ENCODE measurements at places on chromosomes 12 and 14. TPM values are rescaled to one million over a fixed set of nuclear protein-coding genes. Genes with fewer than 3 reads are reported as not detected.

DNA sequence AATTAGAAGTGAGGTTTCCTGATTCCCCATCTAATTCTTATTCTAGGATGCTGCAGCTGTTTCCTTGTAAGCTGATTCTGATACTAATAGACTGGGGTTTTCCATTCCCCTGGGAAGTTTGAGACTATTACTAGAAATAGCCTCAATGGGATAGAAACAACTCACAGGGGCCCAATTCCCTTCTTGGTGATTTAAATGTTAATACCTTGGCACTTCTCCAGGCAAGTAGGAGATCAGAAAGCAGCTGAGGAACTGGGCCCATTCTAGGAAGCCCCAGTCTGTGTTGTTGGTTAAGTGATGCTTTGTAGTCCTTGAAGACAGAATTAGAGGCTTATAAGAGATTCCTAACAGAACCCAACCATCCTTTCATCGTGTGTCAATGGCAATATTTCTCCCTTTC, 407.0 kb upstream of the SEL1L start:
- H3K27ac ChIP-seq: no peak overlapping the region
- H3K27me3 ChIP-seq: no peaks in the 10 kb centered on the region
- no peak for DNase-seq
- no peaks in the 10 kb centered on the region for H3K4me1 ChIP-seq

GRCh38 chr12:84973026-84973425, 60.4 kb upstream of the SLC6A15 start:
- no peak overlapping the region for H3K27ac ChIP-seq
- H3K27me3 ChIP-seq: no peaks in the 10 kb centered on the region
- no peaks in the 10 kb centered on the region for H3K36me3 ChIP-seq
- no peak for DNase-seq

DNA sequence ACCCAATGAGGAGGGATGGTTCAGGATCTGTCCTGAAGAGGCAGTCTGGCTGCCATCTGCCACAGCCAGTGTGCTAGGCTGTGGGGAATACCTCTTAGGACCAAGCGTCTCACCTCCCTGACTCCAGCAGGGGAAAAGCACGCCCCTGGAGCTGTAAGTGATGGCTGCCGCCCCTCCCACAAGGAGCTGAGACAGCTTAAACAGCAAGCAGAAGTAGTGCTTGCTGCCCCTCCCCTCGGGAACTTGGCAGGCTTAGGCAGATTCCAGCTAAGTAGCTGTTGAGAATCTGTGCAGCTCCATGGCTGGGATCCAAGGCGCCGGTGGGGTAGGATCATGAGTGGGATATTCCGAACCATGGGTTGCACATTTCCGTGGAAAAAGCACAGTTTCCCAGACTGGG, 360.4 kb upstream of the MDGA2 start:
- no peaks in the 10 kb centered on the region for H3K36me3 ChIP-seq
- H3K27me3 ChIP-seq: no peaks in the 10 kb centered on the region
- no peak overlapping the region for H3K27ac ChIP-seq
- H3K4me3 ChIP-seq: no peak overlapping the region

DNA sequence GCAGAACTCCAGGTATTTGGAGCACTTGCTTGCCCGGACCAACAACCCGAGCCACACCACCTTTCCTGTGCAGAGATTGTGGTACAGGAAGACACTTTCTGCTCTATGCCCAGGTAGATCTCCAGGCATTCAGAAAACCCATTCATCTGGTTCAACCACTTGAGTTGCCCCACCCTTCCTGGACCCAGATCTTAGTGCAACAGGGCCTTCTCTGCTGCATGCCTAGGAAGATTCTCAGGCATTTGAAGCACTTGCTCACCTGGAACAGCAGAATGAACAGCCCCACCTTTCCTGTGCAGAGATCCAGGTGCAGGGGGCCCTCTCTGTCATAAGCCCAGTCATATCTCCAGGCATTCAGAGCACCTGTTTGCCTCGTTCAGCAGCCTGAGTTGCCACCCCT, 412.8 kb upstream of the MGAT4C start:
- no peaks in the 10 kb centered on the region for H3K4me1 ChIP-seq
- DNase-seq: no peak
- H3K4me3 ChIP-seq: no peak overlapping the region
- H3K27me3 ChIP-seq: no peaks in the 10 kb centered on the region

DNA sequence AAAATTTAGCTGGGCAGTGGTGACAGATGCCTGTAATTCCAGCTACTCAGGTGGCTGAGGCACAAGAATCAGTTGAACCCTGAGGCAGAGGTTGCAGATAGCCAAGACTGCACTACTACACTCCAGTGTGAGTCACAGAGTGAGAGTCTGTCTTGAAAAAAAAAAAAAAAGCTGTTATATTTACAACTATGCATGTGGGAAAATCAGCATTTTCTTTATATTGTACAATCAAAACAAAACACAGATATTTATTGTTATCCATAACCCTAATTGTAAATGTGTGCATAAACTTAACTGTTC, 12.5 kb downstream of the C1R start:
- H3K36me3 ChIP-seq: no peaks in the 10 kb centered on the region
- no peaks in the 10 kb centered on the region for H3K27me3 ChIP-seq
- H3K4me1 ChIP-seq: no peaks in the 10 kb centered on the region
- no peak overlapping the region for H3K27ac ChIP-seq
- no peak for DNase-seq

DNA sequence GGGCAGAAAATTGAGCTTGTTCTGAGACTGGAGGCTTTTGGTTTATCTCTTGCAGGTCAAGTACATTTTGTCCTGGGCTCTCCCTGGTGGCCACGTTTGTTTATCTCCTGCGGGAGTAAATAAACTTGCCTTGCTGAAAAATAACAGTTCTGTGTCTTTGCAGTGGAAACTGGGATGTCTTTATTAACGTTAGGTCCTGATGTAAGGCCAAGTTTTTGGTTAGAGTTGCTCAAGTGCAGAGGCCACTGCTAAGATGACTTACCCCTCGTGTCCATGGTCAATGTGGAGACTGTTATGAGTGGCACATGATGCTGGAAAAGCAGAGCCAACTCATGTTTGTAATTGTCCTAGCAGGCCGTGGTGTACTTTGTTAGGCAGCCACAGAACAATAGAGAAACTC, 3.8 kb downstream of the PTPN11 start:
- peaks cover 68% of the 10 kb centered on the region for H3K4me1 ChIP-seq
- H3K4me3 ChIP-seq: no peak overlapping the region
- H3K36me3 ChIP-seq: no peaks in the 10 kb centered on the region
- no peak for DNase-seq

DNA sequence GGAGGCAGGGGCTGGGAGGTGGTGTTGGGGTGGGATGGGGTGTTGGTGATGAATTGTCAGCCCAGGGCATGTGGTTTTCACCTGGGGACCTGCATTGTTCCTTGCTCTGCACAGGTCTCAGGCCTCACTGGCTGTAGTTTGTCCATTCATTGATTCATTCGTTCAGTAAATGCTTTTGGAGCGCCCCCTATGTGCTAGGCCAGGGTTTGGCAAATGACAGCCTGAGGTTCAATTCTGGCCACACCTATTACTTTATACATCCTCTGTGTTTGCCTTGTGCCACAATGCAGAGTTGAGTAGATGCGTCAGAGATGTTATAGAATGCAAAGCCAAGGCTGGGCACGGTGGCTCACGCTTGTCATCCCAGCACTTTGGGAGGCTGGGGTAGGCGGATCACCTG, 4.7 kb downstream of the ADCK1 start:
- H3K4me3 ChIP-seq: no peak overlapping the region
- no peaks in the 10 kb centered on the region for H3K27me3 ChIP-seq
- H3K36me3 ChIP-seq: no peaks in the 10 kb centered on the region
- DNase-seq: no peak

- H3K27me3 ChIP-seq: no peaks in the 10 kb centered on the region
- peaks cover 21% of the 10 kb centered on the region for H3K36me3 ChIP-seq
- H3K27ac ChIP-seq: no peak overlapping the region
- no peak for DNase-seq
- H3K4me3 ChIP-seq: no peak overlapping the region
Measured at GRCh38 chr14:90299408-90299807, 32.3 kb downstream of the NRDE2 start.

GRCh38 chr14:22837114-22837749, 847 bp downstream of the MMP14 start:
- peaks cover 13% of the 10 kb centered on the region for H3K27me3 ChIP-seq
- DNase-seq: no peak
- H3K36me3 ChIP-seq: peaks cover 7% of the 10 kb centered on the region
- no peak overlapping the region for H3K27ac ChIP-seq

DNA sequence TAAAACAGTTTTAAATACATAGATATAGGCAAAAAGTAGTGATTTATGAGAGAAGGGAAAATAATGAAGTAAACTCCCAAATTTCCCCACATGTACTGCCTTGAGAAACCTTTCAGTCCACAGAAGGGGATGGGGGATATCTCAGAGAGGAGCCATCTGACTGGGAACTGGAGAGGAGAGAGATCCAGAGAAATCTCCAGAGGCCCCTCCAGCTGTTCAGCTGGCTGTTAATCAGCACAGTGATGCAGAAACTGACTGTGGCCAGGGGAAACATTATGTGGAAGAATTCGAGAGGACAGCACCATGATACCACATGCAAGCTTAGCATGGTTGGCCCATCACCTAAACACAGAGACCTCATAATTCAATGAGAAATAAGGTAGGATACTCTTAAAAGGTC, 1165.9 kb upstream of the TMEM132C start:
- H3K27me3 ChIP-seq: no peaks in the 10 kb centered on the region
- no peaks in the 10 kb centered on the region for H3K36me3 ChIP-seq
- no peaks in the 10 kb centered on the region for H3K4me1 ChIP-seq
- H3K4me3 ChIP-seq: no peak overlapping the region

- H3K4me3 ChIP-seq: no peak overlapping the region
- H3K27ac ChIP-seq: no peak overlapping the region
- H3K36me3 ChIP-seq: no peaks in the 10 kb centered on the region
- no peak for DNase-seq
- H3K4me1 ChIP-seq: no peaks in the 10 kb centered on the region
Measured at GRCh38 chr12:64883264-64884163, 59.1 kb downstream of the TBC1D30 start.

GRCh38 chr12:67651132-67651695, 2.7 kb downstream of the DYRK2 start:
- H3K4me1 ChIP-seq: peaks cover 59% of the 10 kb centered on the region
- peak overlapping the region; percentile 69 for H3K27ac ChIP-seq
- H3K27me3 ChIP-seq: no peaks in the 10 kb centered on the region
- H3K4me3 ChIP-seq: peak overlapping the region; percentile 84
- peak; percentile 55 for DNase-seq

GRCh38 chr14:59463787-59464485, 1.2 kb downstream of the GPR135 start:
- peaks cover 9% of the 10 kb centered on the region for H3K4me1 ChIP-seq
- H3K36me3 ChIP-seq: no peaks in the 10 kb centered on the region
- H3K27me3 ChIP-seq: no peaks in the 10 kb centered on the region

- no peak overlapping the region for H3K27ac ChIP-seq
- H3K27me3 ChIP-seq: no peaks in the 10 kb centered on the region
- H3K36me3 ChIP-seq: peaks cover 7% of the 10 kb centered on the region
- H3K4me1 ChIP-seq: no peaks in the 10 kb centered on the region
- no peak for DNase-seq
- H3K4me3 ChIP-seq: no peak overlapping the region
Measured at GRCh38 chr14:31449136-31449535, 8.2 kb downstream of the DTD2 start.

DNA sequence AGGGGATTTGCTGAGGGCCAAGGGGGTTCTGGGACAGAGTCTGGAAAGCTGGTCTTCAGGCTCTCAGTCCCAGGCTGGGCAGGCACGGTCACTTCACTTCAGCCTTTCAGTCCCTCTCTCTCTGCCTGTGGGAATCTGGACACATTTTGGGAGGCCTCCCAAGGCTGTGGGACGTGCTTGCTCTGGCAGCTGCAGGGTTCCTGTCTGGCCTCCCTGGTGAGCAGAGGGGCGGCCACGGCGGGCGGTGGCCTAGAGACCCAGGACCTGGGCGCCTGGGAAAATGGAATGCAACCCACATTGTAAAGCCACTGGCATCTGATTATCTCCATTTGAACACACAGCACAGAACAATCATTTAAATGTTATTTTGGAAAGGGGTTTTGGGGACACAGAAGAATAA, 10.1 kb upstream of the ALDH2 start:
- DNase-seq: no peak
- H3K27ac ChIP-seq: no peak overlapping the region
- H3K4me1 ChIP-seq: no peaks in the 10 kb centered on the region
- no peaks in the 10 kb centered on the region for H3K27me3 ChIP-seq
- H3K4me3 ChIP-seq: no peak overlapping the region
- peaks cover 3% of the 10 kb centered on the region for H3K36me3 ChIP-seq

GRCh38 chr14:30410986-30411385, 148.0 kb upstream of the G2E3 start:
- no peaks in the 10 kb centered on the region for H3K27me3 ChIP-seq
- no peak overlapping the region for H3K4me3 ChIP-seq
- DNase-seq: no peak
- H3K4me1 ChIP-seq: no peaks in the 10 kb centered on the region
- H3K36me3 ChIP-seq: no peaks in the 10 kb centered on the region

GRCh38 chr14:25537846-25538455, 488.0 kb upstream of the STXBP6 start:
- H3K36me3 ChIP-seq: no peaks in the 10 kb centered on the region
- no peak overlapping the region for H3K4me3 ChIP-seq

- DNase-seq: no peak
- no peaks in the 10 kb centered on the region for H3K27me3 ChIP-seq
- H3K27ac ChIP-seq: no peak overlapping the region
- H3K4me3 ChIP-seq: no peak overlapping the region
- no peaks in the 10 kb centered on the region for H3K36me3 ChIP-seq
Measured at GRCh38 chr12:38367506-38367905, 50.9 kb downstream of the ALG10B start.

DNA sequence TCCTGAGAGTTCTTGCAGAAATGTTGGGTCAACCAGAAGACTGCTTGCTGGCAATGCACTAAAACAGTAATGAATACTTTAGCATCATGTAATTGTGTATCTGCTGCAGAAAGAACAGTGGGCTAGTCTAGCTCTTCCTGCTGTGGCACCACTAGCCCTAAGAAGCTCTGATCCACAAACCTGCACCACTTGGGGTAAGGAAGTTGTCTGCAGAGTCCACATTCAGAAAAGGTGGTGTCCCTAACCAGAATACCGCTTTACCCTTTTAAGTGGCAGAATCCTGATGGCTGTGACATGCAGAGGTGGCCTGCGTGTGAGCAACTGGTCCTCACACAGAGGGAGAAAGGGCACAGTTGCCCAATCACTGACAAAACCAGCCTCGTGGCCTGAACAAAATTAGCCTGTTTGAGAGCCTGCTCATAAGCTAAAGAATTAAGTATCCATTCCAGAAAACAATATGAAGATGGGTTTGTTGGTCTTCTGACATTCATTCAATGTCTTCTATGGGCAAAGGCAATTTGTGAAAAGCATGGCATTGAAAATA, 165.8 kb downstream of the PPM1H start:
- H3K27ac ChIP-seq: no peak overlapping the region
- no peak overlapping the region for H3K4me3 ChIP-seq
- no peaks in the 10 kb centered on the region for H3K27me3 ChIP-seq

- H3K36me3 ChIP-seq: peaks cover 22% of the 10 kb centered on the region
- no peak for DNase-seq
- no peaks in the 10 kb centered on the region for H3K27me3 ChIP-seq
- H3K4me3 ChIP-seq: no peak overlapping the region
Measured at GRCh38 chr12:123163227-123163626, 12.3 kb upstream of the PITPNM2 start.

Gene DHRS2
- total RNA-seq: not detected

Gene IFNG-AS1
- 11.7 TPM for total RNA-seq

Gene PRH1
- total RNA-seq: 15.3 TPM

Gene ZNF839
- total RNA-seq: 21.7 TPM

Gene GSC
- total RNA-seq: 0.35 TPM

Gene STAT6
- total RNA-seq: 399 TPM

Gene CISTR
- not detected for total RNA-seq

All from CD4-positive, alpha-beta memory T cell (primary cell).